Esophagus mucosa (tissue), 1 donor: ENCODE measurements at places on chromosomes 11 and 22.

- ATAC-seq: peak; percentile 27
These were observed 7.4 kb downstream of the CNTF start for GRCh38 chr11:58629857-58630256.

GRCh38 chr22:47351836-47352579 lies 589.6 kb downstream of the TBC1D22A start:
- no peak for ATAC-seq

- peak; percentile 1 for ATAC-seq
These were observed 4.1 kb downstream of the TRABD start for GRCh38 chr22:50189849-50190181.

DNA sequence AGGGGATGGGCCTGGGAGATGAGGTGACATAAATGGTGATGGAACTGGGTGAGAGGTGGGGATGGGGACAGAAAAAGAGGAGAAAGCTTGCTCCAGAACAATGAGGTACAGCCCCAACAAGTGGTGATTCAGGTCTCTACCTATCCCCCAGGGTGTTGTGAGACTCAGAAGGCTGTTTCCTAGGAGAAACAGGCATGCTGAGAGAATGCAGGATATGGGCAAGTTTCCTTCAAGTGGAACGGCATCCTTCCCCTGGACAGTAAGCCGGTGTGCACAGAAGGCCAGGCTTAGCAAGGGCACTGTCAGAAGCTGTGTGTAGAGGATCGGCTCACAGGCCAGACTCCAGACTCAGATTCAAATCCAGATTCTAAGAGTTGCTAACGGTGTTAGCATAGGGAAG lies 34.1 kb upstream of the CRTAM start:
- ATAC-seq: peak; percentile 61

DNA sequence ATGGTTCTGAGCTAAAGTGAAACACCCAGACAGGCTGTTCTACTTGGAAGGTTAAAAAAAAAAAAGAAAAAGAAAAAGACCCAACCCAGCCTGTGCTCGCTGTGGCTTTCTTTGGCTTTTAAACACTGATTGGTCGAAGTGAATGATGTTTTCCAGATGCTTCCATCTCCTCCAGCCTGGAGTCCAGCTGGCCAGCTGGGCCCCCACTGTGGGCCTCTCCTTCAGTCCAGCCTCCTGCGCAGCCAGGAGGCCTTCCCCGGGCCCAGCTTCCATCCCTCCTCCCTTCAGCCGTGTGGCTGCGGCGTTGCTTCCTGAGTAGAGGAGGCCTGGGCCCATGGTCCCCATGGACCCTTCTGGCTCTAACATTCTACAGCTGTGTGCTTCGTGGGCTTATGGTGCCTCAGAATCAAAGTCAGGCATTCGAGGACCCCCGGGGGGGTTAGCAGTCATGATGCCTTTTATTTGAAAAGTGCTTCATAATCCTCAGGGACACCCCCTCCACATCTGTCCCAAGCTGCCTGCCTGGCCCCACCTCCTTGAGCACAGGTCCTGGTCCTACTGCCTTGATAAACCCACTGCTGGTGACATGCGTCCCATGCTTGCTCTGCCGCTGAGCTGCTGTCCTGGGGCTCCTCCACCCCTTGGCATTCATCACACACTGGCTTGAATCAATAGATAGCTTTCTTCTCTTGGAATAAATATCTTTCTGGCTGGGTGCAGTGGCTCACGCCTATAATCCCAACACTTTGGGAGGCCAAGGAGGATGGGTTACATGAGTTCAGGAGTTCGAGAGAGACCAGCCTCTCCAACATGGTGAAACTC lies 42.2 kb upstream of the FBLN1 start:
- ATAC-seq: peak; percentile 32

DNA sequence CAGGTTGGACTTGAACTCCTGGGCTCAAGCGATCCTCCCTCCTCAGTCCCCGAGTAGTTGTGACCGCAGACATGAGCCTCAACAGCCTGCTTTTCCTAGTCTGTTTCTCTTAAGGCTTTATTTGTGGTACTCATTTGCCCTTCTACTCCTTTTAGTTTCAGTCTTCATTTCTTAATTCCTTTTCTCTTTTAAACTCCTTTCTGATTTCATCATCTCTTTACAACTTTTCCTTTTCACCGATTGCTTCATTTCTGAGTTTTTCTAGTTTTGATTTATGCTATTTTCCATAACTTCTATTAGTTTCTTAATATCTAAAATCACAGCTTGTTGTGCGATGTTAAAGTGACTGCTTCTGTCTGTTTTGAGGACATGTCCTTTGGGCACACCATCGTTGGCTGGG lies 17.3 kb upstream of the MRGPRF start:
- no peak for ATAC-seq

DNA sequence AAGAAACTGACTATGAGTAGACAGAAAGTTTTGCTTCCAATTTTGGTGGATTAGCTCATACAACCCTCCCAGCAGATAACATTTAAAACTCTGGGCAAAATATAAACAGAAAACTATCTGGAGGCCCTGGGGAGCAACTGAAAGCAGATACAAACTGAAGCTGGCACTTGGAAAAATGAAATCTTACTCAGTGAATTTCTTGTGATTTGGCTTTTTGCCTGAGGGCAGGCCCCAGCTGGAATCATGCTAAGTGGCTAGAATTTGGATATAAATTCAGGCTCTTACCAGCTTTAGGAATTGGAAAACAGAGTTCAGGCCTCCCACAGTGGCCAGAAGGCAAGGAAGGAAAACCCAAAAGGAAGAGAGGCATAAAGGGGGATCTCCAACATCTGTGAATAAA lies 85.8 kb downstream of the EFCAB6 start:
- no peak for ATAC-seq

GRCh38 chr11:68959465-68960293 lies 21.1 kb downstream of the MRGPRD start:
- ATAC-seq: no peak

- peak; percentile 10 for ATAC-seq
These were observed 562 bp downstream of the SHANK2 start for GRCh38 chr11:71251761-71252268.
